RWPE1 (cell line): ENCODE measurements at places on chromosomes 16 and 17.
A peak's percentile ranks its signal among the peaks of the same experiment; 100 is the strongest.

- DNase-seq: no peak
Observed at GRCh38 chr17:74904687-74905409, 11.4 kb upstream of the FADS6 start.

GRCh38 chr17:50542795-50543774 lies 3.9 kb upstream of the SPATA20 start:
- DNase-seq: no peak

DNA sequence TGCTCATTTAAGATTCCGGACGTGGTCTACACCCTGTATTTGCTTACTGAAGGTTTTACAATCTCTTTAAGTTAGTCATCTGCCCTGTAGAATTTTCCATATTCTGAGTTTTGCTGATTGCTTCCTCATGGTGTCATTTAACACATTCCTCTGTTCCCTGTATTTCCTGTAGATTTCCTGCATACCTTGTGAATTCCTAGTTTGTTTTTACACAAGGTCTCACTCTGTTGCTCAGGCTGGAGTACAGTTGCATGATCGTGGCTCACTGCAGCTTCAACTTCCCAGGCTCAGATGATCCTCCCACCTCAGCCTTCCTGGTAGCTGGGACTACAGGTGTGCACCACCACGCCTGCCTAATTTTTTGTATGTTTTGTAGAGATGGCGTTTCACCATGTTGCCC lies 66.8 kb downstream of the CMIP start:
- DNase-seq: peak; percentile 20

DNA sequence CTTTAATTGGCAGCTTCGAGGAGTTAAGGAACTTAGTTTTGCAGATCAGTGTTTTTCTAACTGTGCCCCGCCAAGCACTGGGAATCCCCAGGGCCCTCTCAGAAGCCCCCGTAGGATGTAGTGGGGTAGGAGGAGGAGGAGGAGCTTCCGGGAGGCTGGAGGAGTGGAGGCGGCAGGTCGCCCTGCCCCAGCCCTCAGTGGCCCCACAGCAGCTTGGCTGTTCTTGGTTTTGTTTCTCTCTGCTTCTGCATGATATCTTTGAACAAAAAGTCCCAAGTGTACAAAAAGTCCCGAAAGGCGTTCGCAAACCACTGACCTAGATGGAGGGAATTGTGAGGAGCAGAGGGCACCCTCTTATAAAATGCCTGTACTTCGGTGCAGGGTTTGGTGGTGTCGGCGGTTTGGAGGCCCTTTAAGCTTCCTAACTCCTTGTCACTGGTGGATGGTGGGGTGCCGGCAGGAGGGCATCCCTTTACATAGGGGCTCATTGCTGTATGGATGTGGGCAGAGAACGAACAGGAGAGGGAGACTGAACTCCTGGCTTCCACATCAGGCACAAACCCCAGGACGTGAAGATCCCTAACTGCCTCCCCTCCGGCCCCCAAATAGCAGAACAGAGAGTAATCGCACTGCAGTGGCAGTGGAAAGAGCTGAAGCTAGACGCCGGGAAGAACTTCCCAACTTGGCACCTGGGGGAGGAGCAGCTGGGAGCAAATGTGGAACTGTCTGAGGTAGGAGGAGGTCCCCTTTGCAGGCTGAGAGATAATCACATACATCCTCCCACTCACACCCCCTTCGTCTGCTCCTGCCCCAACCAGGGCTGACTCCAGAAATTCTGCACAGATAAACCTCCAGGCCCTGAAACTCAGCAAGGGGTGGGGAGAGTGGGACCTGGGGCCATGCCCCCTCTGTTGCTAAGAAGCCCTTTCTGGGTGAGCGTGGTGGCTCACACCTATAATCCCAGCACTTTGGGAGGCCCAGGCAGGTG lies 20.1 kb downstream of the EPOP start:
- DNase-seq: no peak

DNA sequence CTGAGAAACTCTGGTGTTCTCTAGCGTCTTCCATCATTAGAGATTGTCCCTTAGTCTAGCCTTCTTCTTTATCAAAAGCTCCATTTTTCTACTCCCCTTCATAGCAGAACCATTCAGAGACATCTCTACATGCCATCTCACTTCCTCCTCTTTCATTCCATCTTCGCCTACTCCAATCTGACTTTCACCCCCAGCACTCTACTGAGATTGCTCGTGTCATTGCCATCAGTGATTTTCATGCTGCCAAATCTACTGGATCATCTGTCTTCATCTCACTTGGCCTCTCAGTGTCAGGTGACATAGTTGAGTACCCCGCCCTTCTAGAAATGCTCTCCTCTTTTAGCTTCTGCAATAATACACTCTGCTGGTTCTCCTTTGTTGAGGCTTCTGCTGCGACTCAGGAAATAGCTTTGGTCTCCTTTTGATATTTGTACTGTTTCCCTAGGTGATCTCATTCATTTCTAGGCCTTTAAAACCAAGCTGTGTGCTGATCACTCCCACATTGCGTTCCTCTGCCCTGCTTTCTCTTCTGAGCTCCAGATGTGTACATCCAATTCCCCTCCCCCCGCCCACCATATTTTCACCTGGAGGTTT lies 119.1 kb downstream of the FTO start:
- no peak for DNase-seq

- no peak for DNase-seq
Observed at GRCh38 chr17:77681861-77682260, 276.6 kb upstream of the TNRC6C start.

DNA sequence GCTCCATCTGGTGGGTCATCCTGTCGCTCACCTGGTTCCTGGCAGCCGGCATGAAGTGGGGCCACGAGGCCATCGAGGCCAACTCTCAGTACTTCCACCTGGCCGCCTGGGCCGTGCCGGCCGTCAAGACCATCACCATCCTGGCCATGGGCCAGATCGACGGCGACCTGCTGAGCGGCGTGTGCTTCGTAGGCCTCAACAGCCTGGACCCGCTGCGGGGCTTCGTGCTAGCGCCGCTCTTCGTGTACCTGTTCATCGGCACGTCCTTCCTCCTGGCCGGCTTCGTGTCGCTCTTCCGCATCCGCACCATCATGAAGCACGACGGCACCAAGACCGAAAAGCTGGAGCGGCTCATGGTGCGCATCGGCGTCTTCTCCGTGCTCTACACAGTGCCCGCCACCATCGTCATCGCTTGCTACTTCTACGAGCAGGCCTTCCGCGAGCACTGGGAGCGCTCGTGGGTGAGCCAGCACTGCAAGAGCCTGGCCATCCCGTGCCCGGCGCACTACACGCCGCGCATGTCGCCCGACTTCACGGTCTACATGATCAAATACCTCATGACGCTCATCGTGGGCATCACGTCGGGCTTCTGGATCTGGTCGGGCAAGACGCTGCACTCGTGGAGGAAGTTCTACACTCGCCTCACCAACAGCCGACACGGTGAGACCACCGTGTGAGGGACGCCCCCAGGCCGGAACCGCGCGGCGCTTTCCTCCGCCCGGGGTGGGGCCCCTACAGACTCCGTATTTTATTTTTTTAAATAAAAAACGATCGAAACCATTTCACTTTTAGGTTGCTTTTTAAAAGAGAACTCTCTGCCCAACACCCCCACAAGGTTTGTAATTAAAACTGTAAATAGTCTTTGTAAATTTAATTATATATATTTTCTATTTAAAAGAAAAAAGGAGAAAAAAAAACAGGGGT lies 1.7 kb downstream of the FZD2 start:
- DNase-seq: no peak

DNA sequence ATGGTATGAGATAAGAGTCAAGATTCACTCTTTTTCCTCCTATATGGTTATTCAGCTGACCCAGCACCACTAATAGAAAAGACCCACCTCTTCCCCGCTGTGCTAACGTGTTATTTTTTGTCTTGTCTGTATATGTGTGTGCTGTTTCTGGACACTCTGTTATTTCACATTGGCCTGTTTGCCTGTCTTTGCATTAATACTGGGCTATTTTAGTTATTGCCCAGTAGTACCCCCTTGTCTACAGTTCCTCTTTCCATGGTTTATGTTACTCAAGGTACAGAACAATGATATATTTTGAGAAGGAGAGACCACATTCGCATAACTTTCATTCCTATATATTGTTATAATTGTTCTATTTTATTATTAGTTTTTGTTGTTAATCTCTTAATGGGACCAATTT lies 74.0 kb upstream of the SIAH1 start:
- no peak for DNase-seq

DNA sequence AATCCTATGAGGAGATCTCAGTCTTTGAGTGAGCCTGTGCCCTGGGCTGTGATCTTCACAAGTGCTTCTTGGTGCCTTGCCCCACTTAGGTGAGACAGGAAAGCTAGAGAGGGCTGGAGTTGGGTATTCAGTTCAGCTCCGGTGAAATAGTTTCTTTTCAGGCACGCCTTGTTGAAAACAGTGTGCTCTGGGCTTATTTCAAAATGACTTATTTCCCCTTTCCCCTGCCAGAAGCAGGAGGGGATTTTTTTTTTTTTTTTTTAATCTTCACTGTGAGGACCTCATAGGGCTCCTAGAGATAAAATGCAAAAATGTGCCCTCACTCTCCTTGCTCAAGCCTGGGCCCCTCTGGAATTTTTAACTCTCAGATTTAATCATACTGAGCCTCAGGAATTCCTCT lies 27.2 kb downstream of the MOSMO start:
- DNase-seq: no peak

- DNase-seq: no peak
Observed at GRCh38 chr17:76635659-76636360, 7.7 kb downstream of the ST6GALNAC1 start.

DNA sequence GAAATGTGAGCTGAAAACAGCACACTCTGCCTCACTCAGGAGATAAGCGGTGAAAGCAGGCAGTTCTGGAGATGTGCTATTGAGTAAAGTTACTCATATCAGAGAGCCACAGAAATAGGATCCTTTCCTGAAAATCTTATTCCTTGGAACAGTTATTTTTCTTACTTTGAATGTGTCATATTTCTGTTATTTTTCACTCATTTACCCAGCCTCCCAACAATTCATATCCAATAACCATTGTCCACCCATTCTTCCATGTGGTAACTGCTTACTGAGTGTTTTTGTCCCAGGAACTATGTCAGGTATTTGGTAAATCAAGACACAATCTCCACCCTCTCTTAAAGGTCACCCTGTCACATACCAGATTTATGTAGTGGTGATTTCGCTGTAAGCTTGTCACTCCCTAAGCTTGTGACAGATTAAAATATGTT lies 144.9 kb downstream of the PARN start:
- DNase-seq: no peak

DNA sequence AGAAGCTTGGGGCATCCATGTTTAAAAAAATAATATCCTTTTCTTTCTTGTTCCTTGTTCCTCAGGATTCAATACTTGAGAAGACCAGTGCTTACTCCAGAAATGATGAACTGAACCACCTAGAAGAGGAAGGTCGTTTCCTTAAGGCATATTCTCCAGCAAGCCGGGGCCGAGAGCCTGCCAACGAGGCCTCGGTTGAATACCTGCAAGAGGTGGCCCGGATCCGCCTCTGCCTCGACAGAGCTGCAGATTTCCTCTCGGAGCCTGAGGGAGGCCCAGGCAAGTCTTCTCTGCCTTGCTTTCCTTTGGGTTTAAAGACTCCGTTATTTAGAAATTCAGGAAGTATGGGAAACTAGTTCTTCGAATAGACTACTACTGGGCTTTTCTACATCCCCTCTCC lies 42.5 kb upstream of the ENDOV start:
- DNase-seq: no peak

GRCh38 chr17:6927290-6928126 lies 68.3 kb upstream of the ALOX12 start:
- DNase-seq: peak; percentile 51

DNA sequence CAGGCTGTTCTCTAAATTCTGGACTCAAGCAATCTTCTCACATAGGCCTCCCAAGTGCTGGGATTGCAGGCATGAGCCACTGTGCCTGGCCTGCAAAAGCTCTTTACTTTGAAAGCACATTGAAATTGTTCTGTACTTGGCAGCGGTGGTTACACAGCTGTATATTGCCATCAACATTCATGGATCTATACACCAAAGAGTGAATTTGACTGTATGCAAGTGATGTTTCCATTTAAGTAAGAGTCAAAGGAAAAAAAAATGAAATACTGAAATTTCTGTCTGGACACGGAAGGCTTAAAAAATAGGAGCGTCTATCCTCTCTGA lies 450.6 kb upstream of the PSMD7 start:
- DNase-seq: no peak

GRCh38 chr17:7558544-7559319 lies at the start of gene TNFSF13:
Gene TNFSF13 (plus strand): TSS chr17:7558750. CDS start chr17:7559040, 290 bp downstream.
- DNase-seq: no peak

DNA sequence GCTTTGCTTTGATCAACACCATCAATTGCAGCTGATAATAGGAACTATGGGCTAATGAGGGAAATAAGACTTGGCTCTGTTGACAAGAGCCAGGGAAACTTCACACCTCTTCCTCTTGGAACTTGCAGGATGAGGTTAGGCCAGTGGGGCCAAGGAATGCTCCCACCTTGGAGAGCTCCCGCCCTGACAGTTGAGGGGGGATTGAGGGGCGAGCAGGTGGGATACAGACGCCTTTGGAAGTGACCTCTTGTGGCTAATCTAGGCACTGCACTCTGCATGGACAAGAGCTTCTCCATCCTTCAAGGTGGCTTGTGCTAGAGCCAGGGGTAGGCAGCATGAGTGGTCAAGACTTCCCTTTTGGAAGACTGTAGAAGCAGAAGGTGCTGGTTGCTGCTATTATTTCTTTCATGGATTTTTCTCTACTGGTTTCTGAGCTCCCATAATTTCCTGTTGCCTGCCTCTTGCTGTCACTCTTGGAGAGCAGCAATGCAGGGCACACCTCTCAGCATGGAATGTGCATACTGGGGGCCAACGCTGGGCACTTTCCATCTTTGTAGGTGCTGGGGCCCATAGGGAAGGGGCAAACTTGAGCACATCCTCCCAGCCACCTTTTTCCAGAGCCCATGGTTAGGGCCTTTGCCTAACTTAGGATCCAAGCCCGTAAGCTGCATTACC lies 2.3 kb upstream of the PHF12 start:
- DNase-seq: no peak

DNA sequence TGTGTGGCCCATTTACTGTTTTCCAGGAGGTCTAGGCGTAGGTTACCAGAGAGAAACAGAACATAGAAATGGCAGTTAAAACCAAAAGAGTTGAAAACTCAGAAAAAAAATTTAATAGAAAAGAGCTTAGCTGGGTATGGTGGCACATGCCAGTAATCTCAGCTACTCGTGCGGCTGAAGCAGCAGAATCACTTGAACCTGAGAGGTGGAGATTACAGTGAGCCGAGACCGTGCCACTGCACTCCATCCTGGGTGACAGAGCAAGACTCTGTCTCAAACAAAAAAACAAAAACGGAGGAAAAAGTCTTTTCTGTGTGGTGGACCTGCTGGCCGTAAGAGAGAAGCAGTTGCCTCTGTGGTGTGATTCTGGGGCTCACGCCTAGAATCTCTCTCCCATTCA lies 35.8 kb downstream of the MRTFB start:
- no peak for DNase-seq
